ENCODE measurements at places on chromosomes 5 and 9. TPM values are rescaled to one million over a fixed set of nuclear protein-coding genes. Genes with fewer than 3 reads are reported as not detected.

Gene SPATA6L
- total RNA-seq = 2.3 TPM

Gene STING1
- total RNA-seq = 32.8 TPM

Gene TCF7
- total RNA-seq = 2.7 TPM

Gene BTF3
- 708 TPM for total RNA-seq

Measured in A375 (cell line).